ENCODE measurements at places on chromosomes 16 and 17. TPM values are rescaled to one million over a fixed set of nuclear protein-coding genes. Genes with fewer than 3 reads are reported as not detected.

DNA sequence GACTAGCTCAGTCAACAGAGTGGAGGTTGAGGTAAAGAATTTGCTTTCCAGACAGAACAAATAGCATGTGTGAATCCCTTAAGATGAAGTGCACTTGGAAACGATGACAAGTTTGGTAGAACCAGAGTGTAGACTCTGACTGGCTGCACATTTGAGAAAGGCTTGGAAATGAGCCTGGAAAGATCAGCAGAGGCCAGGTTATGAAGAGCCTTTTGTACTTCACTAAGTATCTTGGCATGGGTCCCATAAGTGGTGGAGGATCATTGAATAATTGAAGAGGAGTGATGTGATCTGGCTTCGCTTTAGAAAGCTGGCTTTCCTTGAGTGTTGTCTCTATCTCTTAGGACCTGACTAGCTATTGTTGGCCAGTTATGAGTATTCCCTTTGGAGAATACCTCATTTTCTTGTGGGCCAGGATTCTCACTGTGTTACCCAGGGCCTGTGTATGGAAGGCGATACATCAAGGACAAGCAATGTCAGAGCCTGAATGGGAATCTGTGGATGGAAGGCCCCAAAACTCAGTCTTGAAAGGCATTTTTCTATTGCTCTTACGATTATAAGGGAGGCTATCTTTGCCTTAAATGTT is 329.8 kb downstream of the UTP18 start:
- no peak for DNase-seq

The MILR1 gene
- not detected for total RNA-seq

DNA sequence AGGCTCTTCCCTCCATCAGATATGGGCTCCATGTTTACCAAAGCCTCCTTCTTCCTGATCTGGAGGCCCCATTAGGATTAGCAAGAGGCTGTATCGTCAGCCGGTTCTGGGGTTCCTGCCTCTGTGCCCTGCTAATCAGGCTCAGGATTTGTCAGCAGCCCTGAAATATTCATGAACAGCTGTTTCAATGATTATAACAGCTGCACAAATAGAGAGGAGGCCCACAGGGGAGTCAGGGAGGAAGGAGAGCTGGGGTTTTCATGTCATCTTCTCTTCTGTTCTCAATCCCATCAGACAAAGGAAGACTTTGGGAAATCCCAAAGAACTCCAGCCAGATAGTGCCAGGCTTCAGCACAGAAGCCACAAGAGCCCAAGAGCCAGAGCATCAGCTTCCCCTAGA is 72.3 kb upstream of the MMP2 start:
- no peak for DNase-seq

DNA sequence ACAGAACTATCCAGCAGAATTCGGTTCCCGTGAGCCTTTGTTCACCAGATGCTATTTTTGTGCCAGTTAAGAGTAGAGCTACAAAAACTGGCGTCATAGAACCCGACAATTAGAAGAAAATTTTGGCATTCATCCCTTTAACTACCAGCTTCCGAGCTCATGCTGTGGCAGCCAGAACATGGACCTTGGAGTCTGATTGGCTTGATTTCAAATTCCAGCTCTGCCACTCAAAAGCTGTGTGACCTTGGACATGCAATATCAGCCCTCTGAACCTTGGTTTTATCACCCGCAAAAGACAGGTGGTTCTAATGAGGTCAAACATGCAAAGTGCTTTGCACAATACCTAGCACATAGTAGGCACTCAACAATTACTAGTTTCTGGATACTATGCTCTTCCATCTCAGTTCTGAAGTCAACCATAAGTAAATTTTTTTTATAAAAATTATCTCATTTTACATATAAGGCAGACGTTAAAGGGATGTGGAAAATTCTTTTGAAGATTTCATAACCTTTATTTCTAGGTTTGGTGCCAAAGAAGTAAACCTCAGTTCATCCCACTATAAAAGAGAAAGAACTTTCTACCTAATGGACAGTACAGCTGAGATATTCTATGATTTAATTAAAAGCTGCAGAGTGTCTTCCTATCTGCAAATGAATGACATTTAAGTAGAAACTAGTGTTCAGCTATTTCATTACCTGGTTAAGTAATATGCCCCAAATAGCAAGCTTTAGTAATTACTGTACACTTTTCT is 331.5 kb downstream of the HAPSTR1 start:
- no peak for DNase-seq

The CNGB1 gene
- not detected for total RNA-seq

DNA sequence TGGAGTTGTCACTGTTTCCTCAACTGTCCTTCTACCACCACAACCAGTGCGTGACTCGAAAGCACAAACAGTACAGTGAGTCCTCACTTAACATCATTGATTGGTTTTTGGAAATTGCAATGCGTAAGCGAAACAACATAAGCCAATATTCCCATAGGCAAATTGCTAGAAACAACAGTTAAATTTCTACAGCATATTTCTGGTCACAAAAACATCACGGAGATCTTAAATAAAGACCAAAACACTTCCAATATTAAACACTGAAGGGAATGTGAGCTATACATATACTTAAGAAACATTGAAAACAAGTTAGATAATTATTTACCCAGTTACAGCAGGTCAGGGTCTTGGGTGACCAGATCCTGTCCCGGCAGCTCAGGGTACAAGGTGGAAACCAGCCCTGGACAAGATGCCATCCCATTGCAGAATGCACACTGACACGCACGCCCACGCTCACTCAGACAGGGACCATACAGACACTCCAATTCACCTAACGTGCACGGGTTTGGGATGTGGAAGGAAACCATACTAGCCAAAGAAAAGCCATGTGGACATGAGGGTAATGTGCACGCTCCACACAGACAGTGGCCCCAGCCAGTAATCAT is 4.7 kb downstream of the SLC13A5 start:
- no peak for DNase-seq

GRCh38 chr16:81710044-81710443 is 69.0 kb upstream of the PLCG2 start:
- no peak for DNase-seq

DNA sequence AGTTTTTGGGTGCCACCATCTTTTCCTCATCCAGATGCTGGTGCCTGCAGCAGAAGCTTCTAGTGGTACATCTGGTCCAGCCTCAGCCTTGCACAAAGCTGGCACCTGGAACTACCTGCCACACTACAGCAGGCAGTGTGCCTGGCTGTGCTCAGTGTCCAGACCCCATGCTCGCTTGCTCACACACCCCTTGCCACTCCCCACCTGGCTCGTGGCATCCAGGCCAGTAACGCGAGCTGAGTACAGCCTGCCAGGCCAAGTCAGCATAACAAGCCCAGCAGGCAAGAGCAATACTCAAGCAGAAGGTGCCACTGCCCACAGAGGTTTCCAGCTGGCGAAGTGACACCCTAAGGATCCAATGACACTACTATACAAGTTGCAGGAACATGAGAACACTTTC is 29.7 kb upstream of the KIF2B start:
- no peak for DNase-seq

- no peak for DNase-seq
Measured at GRCh38 chr17:44898768-44899073, 524 bp downstream of the EFTUD2 start.

DNA sequence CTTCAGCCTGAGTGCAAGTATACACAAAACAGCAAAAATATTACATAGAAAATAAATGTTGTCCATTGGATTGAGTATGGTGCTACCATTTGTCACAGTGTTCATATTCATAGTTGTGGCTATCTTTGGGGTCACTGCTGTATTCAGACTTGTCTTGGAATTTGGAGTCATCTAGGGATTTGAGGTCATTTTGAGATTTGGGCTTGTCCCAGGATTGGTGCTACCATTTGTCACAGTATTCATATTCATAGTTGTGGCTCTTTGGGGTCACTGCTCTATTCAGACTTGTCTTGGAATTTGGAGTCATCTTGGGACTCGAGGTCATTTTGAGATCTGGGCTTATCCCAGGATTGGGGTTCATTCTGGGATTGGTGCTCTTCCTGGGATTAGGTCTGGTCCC is 24.8 kb downstream of the OMG start:
- no peak for DNase-seq

GRCh38 chr17:35460354-35460851 is 11.8 kb upstream of the SLFN13 start:
- DNase-seq = peak; percentile 60

DNA sequence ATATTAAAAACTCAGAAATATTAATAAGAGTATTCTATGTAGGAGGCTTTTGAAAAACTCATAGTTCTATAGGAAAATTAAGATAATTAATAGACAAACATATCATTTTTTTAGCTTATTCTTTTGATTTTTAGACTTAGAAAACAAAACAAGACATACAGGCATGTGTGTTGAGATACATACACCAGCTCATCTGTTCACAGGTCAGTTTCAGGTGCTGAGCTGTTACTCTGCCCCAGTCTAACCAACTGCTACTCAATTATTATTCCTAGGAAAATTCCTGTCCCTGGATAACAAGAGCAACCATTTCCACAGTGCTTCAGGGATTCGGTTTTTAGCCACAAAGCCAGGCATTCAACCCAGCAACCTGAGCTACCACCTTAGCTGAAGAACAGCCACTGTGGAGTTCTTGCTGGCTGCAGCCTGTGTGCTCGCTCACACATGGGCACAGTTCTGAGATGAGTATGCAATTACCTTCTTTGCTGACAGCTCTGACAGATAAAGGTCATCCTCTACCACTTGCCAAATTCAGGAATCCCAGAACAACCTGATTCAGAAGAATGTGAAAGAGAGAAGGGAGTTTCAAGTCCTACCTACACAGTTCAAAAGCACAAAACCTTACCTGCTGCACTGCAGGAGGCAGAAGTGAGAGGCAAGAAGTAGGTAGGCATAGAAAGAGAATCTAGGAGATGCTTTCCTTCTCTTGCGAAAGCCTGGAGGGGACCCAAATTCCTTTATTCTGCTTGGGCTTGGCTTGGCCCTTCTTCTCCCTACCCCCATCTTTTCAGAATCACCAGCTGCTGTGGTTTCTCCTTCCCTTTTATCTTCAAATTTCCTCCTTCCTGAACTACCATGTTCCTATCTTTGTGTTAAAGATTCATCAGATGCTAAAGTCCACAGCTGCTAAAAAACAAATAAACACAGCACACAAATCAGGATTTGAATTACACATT is 62.7 kb downstream of the TEX2 start:
- DNase-seq = peak; percentile 42

GRCh38 chr17:83080858-83081683 is 1.7 kb downstream of the METRNL start:
- DNase-seq = peak; percentile 74

The CORO6 gene
- total RNA-seq = 13.9 TPM

DNA sequence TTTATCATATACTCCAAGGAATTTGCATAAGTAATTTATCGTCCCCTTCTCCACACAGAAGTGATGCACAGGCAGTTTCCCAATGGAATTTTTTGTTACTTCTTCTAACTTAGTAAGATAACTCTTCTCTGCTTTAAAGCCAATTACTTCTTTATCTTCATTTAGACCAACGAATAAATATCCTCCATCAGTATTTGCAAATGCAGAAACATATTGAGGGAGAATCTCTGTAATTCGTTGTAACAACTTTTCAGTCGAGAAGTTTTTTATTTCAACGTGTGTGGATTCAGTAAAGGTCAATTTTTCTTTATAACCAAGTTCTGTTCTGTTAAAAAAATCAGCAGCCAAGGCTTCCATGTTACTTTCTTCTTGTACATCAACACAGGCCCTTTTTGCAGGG is 30.7 kb upstream of the SLFN13 start:
- DNase-seq = no peak

DNA sequence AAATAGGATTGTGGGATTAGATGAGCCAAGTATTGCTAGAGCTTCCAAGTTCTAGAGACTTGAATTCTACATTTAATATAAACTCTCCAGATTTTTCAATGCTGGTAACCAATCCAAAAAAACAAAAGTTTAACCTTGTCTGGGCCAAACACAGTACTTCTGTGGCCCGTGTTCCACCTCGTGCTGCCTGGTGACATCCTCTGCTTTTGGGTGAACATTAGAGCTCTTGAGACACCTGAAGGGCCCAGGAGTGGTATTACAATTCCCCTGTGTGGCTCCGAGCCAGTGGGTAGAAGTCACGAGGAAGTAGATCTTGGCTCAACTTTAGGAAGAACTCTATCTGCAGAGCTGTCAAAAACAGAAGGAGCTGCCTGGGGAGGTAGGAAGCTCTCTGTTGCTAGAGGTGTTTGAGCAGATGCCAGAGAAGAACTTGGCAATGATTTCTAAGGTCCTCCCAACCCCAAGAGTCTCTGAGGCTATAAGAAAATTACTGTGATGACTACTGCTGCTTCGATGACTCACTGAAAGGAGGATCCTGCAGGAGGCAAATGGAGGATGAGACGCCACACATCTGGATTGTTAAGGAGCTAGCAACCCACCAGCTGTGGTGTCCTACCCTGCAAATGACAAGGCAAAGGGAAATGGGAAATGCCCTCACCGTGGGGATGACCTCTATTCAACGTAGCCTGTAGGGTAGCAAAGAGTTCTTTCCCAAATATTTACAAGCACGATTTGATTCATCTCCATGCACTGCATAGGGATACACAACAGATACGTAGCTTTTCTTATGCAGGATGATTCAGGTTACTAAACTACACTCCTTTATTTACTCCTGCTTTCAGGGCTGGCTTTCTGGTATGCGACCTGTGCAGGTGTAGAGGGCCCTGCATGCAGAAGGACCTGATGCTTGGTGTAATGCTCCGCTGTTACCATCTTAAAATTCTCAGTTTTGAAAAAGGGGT is 45.8 kb upstream of the GAS7 start:
- DNase-seq = no peak

DNA sequence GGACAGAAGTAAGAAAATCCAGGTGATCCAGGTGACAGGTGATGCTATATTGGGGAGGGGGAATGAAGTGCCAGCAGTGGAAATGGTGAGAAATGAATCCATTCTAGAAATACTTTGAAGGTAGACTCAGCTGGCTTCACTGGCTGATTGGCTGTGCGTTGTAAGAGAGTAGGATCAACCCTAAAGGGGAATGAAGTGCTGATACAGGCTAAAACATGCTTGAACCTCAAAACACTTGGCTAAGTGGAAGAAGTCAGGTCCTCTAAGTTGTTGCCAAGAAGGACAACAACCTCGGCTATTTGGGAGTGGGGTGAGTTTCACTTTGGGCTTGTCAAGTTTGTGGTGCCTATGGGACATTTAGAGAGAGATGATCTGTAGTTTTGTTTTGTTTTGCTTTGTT is 24.1 kb upstream of the SCNN1B start:
- no peak for DNase-seq

GRCh38 chr16:77780378-77780837 is 8.0 kb upstream of the VAT1L start:
- no peak for DNase-seq

- DNase-seq = no peak
Measured at GRCh38 chr17:77506371-77506991, 365.7 kb downstream of the SEC14L1 start.

GRCh38 chr16:8957063-8957397 is 6.7 kb downstream of the USP7 start:
- DNase-seq = no peak

The CARD14 gene
- 0.39 TPM for total RNA-seq

- DNase-seq = peak; percentile 63
Measured at GRCh38 chr17:3892095-3892998, 506 bp downstream of the CAMKK1 start.

The CX3CL1 gene
- total RNA-seq = not detected

The ST6GALNAC2 gene
- total RNA-seq = 1.0 TPM

All from activated T-cell treated with anti-CD3 and anti-CD28 coated beads, Interleukin-2, amount 50 U/mL, for 72 hours (primary cell).